Fibroblast of villous mesenchyme (primary cell): ENCODE measurements at places on chromosomes 1 and 21. TPM values are rescaled to one million over a fixed set of nuclear protein-coding genes. Genes with fewer than 3 reads are reported as not detected.

The PEX10 gene
- 28.9 and 34.1 TPM in 2 replicates for total RNA-seq

The TCP10L gene
- 0.32 TPM in 1 of 2 replicates, not detected in the other for total RNA-seq

The HMGCS2 gene
- not detected in 2 replicates for total RNA-seq

DNA sequence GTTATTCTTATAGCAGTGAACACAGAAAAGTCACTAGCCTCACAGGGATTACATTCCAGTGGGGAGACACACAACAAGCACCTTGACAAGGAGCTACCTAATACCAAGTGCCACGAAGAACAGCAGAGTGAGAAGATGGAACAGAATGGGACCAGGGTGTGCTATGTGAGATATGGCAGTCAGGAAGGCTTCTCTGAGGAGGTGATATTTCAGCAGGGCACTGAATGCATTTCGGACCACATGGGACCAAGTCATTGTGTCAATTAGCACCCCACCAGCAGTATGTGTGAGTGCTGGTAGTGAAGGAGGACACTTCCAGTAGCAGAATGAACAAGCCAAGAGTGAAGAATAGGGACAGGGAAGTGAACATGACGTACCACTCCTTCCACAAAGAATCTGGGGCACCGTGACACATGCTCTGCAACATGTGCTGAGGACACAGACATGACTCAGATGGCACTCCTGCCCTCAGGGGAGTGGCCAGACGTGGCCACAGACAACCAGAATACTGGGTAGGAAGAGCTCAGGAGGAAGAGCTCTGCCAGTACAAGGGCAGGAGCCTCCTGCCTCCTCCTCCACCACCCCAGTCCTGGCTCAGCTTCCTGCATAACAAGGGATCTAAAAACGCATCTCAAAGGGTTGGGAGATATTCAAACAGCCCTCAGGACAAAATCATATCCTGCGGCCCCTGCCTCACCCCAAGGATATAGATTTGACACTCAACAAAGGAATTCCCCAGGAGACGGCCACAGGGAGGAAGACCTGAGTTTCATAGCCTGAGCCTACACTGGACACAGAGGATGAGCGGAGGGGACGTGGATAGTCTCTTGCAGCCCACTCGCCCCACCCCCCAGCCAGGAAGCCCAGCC lies 102.5 kb downstream of the TRABD2B start:
- peak; percentile 7 for DNase-seq

GRCh38 chr1:43067977-43068751 lies 103.9 kb downstream of the EBNA1BP2 start:
- DNase-seq: no peak

- peak; percentile 12 for DNase-seq
These were observed 22.1 kb downstream of the INSL5 start for GRCh38 chr1:66778969-66779368.
